ENCODE measurements at places on chromosomes 6 and 20.

GRCh38 chr6:126657561-126658175, 317.8 kb downstream of the CENPW start:
- DNase-seq = peak; percentile 19

- no peak for DNase-seq
Observed at GRCh38 chr20:40192081-40192480, 497.0 kb downstream of the MAFB start.

DNA sequence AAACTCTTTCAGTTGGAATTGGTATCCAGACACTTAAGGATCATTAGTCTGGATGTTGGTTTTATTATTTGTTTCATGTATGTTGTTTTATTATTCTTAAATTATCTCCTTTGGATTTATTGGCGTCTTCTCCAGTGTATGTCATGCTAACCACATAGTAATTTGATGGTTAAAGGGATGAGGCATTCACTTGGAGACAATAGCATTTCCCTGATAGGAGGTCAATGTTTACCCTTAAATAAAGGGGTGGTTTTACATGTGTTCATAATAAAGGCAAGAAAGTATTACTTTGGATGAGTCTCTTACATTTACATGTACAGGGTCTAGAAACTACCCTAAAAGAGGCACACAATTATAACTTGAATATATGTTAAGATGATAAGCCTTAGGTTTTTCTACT, 51.2 kb upstream of the RNF144B start:
- no peak for DNase-seq

DNA sequence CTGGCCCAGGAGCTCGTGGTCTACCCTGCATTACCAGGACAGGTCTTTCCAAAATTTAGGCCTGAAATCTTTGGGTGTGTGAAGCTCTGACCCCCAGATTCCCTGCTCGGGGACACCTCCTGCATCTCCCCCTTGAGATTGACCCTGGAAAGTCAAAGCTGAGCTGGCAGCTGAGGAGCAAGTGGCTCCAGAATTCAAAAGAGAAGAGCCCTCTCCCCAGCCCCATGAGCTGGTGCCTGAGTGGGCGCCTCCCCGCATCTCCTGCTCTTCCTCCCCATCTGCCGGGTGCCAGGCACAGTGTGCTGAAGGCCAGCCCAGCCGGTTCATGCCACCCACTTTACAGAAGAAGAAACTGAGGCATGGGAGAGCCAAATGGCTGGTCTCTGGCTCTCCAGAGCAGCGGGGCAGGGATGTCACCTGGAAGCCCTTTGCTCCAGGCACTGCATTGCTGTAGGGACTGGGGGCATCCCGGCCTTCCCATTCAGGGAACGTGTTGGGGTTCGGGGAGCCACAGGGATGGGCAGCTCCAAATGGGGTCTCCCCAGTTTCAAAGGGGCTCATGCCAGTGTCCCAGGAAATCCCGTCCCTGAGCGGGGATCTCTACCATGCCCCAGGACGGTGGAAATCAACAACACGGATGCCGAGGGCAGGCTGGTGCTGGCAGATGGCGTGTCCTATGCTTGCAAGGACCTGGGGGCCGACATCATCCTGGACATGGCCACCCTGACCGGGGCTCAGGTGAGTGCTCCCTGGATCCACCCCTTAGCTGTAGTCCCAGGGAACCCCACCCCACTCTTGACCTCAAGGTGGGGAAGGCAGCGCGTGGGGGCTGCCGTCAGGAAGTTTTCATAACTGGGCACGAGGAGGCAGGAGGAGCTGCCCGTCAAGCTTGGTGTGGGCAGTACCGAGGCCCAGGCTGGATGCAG, 20.5 kb downstream of the NPEPL1 start:
- no peak for DNase-seq

GRCh38 chr6:18973251-18973650, 586.1 kb downstream of the RNF144B start:
- DNase-seq = peak; percentile 23

- peak; percentile 62 for DNase-seq
Observed at GRCh38 chr6:161162722-161163121, 111.1 kb downstream of the AGPAT4 start.

- DNase-seq = no peak
Observed at GRCh38 chr6:34301408-34301807, 52.6 kb upstream of the SMIM29 start.

DNA sequence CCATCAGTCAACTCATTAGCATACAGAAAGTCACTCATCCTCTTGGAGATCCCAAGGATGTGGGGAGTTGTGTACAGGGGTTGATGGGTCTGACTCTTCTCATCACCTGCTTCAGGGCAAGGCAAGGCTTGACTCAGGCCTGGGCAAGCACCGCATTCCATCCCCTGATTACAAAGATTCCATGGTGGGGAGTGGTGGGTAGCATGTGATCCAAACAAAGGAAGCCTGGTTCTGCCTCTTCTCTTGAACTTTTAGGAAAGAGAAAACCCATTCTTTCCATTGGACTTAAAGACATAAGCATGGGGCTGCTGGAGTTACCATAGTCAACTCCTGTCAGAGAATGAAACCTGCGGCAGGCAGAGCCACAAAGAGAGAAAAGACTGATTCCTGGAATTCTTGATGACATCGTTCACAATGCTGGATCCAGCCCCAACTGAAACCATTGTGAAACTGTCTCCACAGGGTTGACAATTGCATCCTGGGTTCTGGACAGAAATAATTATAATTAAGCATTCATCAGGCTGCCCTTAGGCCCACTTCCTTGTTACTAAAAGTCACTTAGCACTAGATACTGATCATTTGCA, 235.8 kb upstream of the KCNG1 start:
- DNase-seq = no peak

- DNase-seq = no peak
Observed at GRCh38 chr6:159979136-159979874, 10.4 kb downstream of the IGF2R start.

GRCh38 chr6:2410656-2411380, 165.4 kb upstream of the GMDS start:
- no peak for DNase-seq

DNA sequence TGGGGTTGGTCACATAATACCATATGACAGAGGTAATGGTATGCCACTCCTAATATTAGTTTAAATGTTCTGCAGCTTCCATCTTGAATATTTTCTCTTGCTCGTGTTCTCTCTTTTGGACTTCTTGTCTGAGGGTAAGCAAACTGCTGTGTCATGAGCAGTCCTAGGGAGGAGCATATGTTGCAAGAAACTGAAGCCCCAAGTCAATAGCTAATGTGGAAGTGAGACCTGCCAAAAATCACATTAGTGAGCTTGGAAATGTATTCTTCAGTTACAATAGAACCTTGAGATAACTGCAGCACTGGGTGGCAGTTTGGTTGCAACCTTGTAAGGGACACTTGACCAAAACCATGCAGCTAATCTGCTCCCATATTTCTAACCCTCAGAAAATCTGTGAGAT, 178.2 kb upstream of the IMPG1 start:
- DNase-seq = no peak

DNA sequence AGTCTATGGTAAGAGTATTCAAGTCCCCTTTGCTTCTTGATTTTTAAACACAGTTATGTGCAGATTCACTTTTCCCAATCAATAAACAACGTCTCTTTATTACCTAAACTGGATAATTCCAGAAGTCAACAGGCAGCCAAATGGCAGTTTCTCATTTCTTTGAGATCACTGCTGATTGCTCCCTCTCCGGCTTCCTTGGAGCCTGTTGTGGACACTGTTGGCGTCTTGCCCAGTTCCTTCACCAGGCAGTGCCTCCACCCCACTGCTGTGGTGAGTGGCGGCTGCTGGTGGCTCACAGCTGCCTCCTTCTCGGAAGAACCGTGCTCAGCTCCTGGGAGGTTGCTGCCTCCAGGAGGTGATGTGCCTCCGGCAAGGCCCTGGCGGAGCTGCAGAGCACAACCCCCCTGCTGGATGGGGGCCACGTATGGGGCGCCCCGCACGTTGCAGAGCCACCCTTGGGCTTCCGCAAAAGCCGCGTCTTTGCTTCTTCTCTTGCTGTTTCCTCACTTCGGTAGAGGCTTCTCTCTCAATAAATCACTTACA, 105.1 kb upstream of the CNKSR3 start:
- DNase-seq = peak; percentile 26

DNA sequence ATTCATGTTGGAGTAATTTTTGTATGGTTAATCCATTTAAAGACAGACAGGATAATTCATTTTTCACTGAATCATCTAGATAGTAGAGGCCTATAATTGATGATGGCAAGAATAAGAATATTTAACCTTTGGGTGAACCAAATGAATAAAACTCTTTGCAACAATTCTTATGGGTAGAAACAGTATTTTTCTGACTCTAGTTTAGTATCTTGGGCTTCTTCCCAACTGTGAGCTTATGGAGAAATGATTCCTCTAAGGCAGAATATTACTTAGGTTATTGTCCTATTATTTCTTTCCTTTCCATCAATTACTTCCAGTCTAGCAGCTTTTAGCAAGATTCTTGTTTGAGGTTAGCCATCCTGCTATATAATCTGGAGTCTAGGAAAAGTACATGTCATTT, 734.9 kb upstream of the FLRT3 start:
- no peak for DNase-seq

DNA sequence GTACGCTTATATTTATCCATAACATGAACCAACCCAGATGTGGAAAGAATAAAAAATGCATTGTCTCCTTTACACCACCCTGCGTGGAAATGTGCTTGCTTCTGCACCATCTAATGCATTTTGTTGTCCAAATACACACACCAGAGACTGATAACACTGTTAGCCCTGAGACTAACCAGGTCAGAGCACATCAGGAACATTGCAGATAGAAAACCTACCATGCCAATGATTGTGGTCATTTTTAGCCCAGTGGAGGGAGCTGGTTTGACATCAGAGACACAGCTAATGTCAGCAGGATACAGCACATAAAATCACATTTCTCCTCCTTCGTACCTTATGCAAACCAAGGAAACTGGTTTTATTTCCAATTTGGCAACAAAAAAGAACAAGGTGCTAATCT, 528.7 kb downstream of the DOK5 start:
- DNase-seq = no peak

DNA sequence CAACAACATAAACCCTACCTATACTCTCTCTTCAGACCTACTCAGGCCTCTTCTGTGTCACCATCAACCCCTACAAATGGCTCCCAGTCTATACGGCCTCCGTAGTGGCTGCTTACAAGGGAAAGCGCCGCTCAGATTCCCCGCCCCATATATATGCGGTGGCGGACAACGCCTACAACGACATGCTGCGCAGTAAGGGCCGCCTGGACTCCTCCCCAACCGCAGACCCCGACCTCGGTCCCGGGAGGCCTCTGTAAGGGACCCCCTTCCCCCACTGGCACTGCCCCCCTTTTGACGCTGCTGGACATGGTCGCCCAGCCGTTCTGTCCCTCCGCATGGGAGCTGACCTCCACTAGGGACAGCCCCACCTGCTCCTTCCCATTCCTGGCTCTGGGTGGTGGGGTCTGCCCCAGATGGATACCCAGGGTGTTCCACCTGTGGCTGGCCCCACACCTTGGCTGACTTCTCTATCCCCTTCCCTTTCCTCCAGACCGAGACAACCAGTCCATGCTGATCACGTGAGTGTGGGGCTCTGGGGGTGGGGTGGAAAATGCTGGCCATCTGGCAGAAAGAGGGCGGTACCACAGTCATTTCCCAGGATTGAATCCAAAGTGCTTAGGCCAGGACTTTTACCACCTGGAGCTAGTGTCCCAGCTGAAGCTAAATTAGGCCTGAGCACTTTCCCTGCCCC, 25.0 kb downstream of the MYH7B start:
- no peak for DNase-seq

DNA sequence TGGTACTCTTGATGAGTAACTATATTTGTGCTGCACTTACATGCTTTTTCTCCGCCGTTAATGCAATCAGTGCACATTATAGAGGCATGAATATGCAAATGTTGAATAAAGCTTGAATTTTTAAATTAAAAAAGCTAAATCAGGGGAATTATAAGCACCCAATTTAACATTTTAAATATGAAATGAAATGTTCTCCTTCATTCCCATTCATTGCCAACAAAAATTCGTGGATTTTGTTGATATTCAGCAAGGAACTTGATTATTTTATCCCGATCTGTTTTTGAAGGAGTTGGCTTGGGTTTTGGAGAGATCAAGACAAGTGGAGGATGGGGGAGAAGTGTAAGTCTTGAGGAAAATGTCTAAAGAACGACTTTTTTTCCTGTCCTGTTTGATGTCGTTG, 318.7 kb upstream of the SOX4 start:
- no peak for DNase-seq

GRCh38 chr6:31128093-31128676, 7.9 kb upstream of the CDSN start:
- DNase-seq = peak; percentile 43

DNA sequence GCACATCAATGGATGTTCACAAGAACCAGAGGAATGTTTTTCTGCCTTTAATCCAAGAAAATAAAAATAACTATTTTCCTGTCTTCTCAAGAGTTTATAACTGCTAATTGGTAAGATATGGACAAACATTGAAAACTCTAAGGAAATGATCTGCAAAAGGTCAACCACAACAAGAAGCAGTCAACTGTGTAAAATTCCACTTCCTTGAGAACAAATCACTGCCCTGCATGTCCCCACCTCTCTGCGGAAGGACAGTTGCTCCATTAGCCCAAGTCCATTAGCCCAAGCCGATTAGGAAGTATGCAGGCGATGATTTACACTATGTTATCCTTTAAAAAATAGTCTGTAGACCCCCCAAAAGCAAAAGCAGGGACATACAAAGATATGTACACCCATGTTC, 27.6 kb downstream of the SLC22A23 start:
- no peak for DNase-seq

DNA sequence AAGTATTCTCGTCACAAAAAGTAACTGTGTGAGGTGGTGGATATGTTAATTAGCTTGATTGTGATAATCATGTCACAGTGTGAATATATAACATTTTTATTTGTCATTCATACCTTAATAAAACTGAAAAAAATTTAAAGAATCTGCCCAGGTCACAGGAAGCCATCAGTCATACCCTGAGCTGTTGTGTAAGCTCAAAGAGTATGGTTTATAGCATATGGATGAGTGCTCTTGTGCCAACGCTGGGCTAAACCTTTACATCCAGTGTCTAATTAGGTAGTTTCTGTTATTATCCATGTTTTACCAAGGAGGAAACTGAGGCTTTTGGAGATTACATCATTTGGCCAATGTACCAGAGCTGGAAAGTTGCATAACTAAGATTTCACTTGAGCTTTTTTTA, 11.4 kb downstream of the PKIG start:
- DNase-seq = no peak

DNA sequence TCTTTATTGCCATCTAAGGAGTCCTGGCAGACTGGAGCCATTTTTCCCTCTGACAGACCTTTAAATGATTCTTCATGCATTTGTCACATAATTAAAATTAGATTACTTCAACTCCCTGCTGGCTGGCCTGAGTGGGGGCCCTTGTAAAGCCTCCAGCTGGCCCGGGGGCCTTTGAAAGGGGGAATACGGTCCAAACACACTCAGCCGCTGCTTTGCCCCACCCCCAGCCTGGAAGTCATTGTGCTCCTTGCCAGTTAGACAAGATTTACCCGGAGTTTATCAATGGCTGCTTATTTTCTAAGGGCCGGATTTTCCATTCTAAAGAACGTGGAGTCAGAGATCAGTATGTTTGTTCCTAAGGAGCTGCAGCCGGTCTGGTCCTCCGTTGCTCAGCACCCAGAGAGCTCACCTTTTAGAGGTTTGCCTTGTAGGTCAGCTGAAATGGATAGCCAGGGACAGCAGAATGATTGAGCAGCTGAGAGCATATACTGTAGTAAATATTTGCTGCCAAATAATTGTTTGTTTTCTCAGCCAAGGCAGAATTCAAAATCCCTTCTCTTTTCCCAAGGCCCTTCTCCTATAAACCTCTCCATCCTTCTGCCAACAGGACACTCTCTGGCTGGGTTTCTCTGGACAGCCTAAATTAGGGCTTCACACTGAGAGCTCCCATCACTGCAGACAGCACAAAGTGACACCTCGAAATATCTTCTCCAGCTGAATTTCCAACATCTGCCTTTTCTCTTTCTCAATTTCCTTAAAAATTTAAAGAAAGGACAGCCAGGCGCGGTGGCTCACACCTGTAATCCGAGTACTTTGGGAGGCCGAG, 68.4 kb upstream of the RBM24 start:
- DNase-seq = peak; percentile 12
